ENCODE measurements at places on chromosomes 1 and 21.

- peak; percentile 17 for DNase-seq
These were observed 14.7 kb downstream of the KCNA10 start for GRCh38 chr1:110504226-110504625.

GRCh38 chr1:72780212-72780611 is 497.9 kb upstream of the NEGR1 start:
- DNase-seq: no peak

GRCh38 chr1:207919523-207920170 is 8.7 kb upstream of the CD34 start:
- peak; percentile 47 for DNase-seq

- no peak for DNase-seq
These were observed 245.9 kb upstream of the PLD5 start for GRCh38 chr1:242770366-242770765.

DNA sequence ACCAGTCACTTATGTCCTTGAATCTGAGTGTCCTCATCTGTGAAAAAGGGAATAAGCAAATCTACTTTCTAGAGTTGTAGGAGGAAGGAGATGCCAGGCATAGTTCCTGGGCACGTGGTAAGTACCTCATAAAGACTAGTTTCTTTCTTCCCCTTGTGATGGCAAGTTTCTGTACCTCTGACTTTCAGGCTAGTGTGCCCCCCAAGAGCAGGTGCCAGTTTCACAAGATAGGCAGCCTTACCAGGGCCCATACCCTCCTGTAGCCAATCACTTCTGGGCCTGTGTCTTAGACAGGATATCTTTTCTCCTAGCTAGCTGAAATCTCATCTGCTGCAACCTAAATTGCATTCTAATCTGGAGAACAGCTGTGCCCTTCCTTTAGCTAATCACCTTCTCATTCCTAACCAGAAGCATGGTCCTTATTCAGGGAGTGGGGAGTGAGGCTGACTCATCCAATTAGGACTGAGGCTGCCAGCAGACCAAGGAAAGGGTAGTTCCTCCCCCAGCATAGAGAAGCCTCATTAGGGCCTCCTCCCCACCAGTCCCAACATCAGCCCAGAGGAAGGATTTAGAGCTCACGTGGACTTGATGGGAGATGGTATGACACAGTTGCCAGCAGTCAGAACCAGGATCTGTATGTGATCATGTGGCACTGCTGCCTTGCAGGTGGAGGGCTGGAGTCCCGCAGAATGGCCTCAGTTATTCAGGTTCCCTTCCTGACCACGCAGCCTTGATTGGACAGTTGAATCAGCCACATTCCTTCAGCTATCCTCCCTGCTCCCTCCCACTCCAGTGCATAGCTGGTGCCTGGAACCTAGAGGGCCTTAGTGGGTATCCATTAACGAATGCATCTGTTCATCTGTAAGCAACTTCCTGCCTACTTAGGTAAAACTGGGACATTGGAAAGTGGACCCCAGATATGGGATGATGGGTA is 7.9 kb downstream of the KLHDC8A start:
- no peak for DNase-seq

GRCh38 chr1:35864813-35865212 is 18.2 kb upstream of the AGO1 start:
- peak; percentile 50 for DNase-seq

All from MV-4-11 (cell line).